ENCODE measurements at places on chromosomes 11 and 22.

DNA sequence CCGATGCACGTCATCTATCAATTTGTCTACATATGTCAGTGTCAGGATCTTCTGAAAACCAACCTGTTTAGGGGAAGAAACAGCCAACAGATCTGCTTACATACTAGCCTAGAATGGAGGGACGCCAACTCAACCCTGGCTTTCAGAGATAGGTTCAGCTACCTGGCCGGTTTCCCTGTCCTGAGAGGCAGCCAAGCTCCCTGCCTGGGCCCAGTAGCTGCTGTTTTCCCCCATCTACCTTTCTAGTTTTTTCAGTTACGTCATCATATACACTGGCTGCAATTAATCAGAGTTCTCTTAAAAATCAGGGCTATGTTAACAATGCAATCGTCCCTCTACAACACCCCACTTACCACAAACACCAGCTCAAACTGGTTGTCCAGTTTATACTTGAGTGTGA, 1.0 kb downstream of the SRPRA start:
- no peak for DNase-seq

- no peak for DNase-seq
Measured at GRCh38 chr22:49686495-49687219, 141.0 kb downstream of the BRD1 start.

DNA sequence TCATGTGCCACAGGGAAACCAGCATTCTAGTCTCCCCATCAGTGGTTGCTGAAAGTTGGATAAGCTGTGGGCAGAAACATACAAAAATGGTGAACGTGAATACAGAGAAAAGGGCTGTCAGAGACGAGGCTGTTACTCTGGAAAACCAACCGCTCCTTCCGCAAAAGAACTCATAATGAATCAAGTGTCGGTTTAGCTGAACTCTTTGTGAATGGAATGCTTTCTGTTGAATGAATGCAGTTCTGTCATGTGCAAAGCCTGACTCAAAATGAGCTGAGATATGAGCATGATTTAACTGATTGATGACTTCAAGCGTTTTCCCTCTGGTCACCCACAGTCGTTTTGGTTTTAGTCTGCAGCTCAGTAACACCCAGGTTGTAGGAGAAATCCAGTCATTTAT, 298.3 kb downstream of the ETS1 start:
- DNase-seq, result no peak

DNA sequence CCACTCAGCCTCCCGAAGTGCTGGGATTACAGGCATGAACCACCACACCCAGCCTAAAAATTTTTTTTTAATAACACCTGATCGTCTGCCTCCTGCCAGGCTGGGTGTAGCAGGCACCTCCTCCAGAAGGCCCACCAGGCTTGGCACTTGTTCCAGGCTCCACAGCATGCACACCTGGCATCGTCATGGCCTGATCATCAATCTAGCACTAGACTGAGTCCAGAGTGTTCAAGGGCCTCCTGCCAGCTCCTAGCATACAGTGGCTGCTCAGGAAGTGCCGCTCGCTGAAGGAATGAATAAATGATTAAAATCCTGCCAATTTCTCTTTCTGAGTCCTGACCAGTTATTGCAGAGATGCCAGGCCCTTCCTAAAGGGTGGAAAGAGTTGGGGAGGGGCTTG, 3.5 kb upstream of the PDGFB start:
- DNase-seq, result no peak

DNA sequence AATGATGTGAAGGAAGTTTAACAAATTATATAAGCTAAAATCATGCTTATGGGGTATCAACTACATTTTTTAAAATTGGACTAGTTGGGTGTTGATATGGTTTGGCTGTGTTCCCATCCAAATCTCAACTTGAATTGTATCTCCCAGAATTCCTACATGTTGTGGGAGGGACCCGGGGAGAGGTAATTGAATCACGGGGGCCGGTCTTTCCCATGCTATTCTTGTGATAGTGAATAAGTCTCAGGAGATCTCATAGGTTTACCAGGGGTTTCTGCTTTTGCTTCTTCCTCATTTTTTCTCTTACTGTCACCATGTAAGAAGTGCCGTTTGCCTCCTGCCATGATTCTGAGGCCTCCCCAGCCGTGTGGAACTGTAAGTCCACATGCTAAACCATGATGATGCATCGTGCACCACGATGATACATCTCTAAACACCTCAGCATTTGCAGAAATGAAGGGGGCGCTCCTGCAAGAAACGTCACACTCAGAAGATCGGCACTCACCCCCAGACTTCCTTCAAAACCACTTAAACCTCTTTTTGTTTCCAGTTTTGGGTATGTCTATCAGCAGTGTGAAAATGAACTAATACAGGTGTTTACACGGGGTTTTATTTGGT, 340.0 kb downstream of the SHANK2 start:
- DNase-seq, result no peak

- no peak for DNase-seq
Measured at GRCh38 chr11:64934682-64935358, 873 bp downstream of the GPHA2 start.

DNA sequence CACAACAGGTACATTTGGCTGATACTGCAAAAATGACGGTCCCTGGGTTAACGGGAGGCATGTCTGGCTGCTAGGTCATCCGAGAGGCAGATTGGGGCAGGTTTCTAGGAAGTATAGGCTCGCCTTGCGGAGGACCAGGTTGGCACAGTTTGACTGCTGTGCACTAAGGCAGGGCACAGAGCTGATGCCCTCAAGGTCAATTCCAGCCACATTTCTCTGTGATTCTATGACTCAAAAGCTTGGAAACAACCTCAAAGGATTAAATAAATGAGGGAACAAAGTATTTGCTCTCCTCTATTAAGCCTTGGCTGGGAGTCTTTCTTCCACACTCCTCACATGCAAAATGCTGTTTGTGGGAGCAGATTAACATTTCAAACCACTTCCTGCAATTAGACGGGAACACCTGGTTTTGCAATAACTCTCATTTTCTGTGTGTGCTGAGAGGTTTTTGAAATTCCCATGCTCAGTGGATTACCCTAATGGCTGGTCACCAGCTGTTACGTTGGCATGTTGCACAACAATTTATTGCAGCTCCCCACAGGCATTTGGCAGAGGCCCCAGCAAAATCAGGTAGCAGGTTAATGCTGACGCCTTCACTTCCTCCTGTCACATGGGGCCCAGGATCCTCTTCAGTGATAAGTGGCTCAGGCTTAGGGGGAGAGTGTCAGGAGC, 61.0 kb upstream of the PLET1 start:
- no peak for DNase-seq

Data from neural progenitor cell (in vitro differentiated cells).